ENCODE measurements at places on chromosomes 16 and 17. TPM values are rescaled to one million over a fixed set of nuclear protein-coding genes. Genes with fewer than 3 reads are reported as not detected.
A peak's percentile ranks its signal among the peaks of the same experiment; 100 is the strongest.

GRCh38 chr16:64236316-64236715 lies 885.5 kb downstream of the CDH11 start:
- DNase-seq = no peak

GRCh38 chr17:41540921-41541625 lies 13.0 kb upstream of the KRT19 start:
- no peak for DNase-seq

DNA sequence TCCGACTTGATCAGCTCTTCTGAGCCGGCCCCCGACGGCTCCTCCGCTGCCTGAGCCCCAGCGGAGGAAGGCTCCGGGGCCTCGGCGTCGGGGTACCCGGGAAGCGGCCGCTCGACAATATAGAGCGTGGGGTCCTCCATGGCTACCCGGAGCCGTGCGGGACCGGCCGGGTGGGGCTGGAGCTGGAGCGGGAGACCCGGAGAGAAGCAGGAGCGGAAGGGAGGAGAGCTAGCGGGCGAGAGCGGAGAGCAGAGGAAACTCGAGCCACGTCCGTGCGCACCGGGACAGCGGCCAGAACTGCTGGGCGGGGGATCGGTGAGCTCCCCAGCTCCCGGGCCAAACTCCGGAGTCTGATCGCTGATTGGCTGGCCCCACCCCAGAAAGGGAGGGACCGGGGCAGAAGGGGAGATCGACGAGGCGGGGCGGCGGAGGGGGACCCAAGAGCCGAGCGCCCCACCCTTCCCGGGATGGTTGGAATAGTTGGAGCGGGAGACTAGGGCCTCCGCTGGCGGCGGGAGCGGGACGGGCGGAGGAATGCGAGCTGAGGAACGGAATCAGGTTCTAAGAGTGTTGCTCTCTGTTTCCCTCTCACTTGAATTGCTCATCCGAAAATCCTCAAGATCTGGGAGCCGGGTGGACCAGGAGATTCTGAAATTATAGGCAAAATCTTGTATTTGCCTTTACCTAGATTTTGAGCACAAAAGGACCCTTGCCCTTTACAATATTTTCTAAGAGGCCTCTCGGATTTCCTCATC lies at the start of gene CAVIN1:
Gene CAVIN1 (minus strand): TSS at position 299 of the 755 bp plus-strand sequence. CDS start 159 bp downstream, at position 140.
- no peak for DNase-seq

- no peak for DNase-seq
Measured at GRCh38 chr16:53458635-53459034, 24.4 kb downstream of the RBL2 start.

DNA sequence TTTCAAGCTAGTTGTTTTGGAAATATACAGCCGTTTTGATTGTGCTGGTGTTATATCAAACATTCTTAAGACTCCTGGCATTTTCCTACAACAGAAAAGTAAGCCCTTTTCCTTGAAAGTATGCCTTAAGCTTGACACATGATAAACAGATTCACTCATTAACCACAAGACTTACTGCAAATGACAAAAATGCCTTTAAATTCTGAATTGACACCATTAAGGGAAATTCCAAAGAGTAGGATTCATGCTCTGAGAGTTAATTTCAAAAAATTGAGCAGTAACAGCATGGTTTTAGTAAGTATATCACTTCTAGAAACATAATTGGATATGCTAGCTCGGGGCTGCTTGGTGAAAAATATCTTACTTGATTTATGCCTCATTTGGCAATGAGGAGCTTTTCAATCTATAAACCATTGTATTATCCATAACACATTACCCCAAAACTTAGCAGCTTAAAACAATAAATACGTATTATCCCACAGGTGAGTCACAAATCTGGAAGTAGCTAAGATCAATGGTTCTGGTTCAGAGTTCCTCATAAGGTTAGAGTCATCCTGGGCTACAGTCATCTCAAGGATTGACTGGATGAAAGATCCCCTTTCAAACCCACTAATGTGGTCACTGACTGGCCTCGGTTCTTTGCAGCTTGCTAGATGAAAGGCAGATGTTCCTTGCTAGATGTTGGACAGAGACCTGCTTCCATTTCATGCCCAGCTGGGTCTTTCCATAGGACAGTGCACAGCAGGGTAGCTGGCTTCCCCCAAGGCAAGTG lies 8.2 kb upstream of the PHAF1 start:
- no peak for DNase-seq

Gene CD300A
- 52.0 TPM for total RNA-seq

DNA sequence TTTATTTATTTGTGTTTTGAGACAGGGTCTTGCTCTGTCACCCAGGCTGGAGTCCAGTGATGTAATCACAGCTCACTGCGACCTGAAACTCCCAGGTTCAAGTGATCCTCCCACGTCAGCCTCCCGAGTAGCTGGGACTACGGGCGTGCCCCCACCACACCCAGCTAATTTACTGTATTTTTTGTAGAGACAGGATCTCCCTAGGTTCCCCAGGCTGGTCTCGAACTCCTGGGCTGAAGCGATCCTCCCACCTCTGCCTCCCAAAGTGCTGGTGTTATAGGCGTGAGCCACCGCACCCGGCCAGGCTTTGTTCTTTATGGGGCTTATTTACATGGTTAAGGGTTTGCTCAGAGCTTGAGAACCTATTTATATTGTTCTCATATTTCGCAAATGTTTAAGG lies 5.8 kb upstream of the MEIOB start:
- DNase-seq = no peak

- DNase-seq = no peak
Measured at GRCh38 chr17:4764595-4764994, 7.1 kb upstream of the TM4SF5 start.

DNA sequence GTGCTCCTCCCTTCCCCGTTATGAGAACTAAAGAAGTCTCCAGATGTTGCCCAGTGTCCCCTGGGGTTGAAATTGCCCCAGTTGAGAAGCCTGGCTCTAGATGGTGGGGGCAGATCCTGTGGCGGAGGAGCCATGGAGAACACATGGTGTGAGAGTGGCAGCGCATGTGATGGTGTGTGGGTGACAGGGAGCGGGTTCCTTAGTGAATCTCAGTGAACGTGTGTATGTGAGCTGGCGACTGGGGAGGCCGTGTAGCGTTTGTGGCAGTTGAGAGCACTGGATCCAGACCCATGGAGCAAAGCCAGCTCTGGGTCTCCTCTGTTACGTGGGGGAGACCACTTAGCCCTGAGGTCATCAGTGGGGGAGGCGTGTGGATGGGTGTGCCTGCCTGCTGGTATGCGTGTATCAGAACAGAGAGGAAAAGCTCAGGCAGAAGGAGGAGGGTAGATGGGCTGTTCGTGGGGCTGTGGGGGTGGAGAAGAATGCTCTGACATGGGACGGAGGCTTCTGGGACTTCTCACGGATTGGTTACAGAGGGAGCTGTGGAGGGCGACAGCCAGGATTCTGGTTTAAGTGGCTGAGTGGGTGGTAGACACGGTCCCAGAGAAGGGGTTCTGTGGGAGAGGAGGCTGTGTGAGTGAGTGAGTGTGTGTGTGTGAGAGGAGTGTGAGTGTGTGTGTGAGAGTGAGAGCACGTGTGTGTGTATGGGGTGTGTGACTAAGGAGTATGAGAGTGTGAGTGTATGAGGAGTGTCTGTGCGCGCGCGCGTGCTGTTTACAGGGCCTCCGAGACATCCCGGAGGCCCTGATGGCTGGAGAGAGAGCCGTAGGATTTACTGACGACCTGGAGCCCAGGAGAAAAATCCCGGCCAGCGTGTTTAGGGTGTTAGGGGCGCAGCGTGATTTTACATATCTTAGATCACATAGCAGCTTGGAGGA lies 193.8 kb downstream of the SNX29 start:
- no peak for DNase-seq

Gene HOXB7
- total RNA-seq = 0.54 TPM

Gene HS3ST3B1
- 4.6 TPM for total RNA-seq

DNA sequence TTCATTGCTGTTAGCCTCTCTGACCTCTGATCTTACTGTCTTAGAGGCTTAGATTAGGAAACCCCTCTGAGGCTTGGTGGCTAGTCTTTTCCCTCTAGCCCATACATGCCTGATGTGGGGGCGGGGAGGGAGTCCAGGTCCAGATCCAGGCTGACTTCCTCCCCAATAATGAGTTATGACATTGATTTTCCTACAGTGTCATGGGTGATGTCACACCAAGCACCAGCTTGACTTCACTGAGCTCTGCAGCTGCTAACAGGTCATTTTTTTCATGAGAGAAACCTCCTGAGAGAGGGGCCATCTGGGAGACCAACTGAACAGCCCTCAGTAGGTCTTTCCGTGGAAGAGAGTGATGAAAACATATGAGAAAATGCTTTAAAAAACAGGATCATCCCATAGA lies 180.2 kb upstream of the N4BP1 start:
- no peak for DNase-seq

GRCh38 chr16:48441863-48442279 lies 56.7 kb upstream of the SIAH1 start:
- no peak for DNase-seq

Gene THUMPD1
- 193 TPM for total RNA-seq

Gene TBX6
- 2.2 TPM for total RNA-seq

Gene PSMB3
- total RNA-seq = 298 TPM

- peak; percentile 83 for DNase-seq
Measured at GRCh38 chr17:81412490-81413093, 17.3 kb downstream of the BAHCC1 start.
